ENCODE measurements at places on chromosomes 3 and 15.

- DNase-seq: no peak
These were observed 172.8 kb upstream of the RGMA start for GRCh38 chr15:93261845-93262244.

- no peak for DNase-seq
These were observed 1.2 kb downstream of the MKRN3 start for GRCh38 chr15:23566651-23567050.

GRCh38 chr15:63503739-63504246, 600 bp upstream of the USP3 start:
- DNase-seq: no peak

GRCh38 chr3:17583530-17583929, 158.9 kb downstream of the TBC1D5 start:
- DNase-seq: no peak
